ENCODE measurements at places on chromosomes 6 and 20.

DNA sequence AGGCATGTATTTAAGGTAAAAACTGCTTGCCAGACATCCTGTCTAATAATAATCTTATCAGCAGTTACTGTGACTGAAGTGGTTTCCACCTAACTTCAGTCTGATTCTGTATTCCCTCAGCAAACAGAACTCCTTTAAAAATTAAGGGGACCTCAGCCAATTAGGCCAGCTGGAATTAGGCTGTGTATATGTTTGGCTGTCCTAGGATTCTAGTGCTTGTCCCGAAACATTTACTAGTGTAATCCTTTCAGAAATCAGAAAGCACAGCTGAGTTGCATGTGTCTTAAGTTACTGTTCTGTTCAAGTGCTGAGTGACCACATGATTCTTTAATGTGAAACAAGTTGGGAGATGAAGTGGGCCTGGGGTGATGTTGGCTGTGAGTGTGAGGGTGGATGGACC, 120.9 kb upstream of the SUPT3H start:
- DNase-seq = no peak

- DNase-seq = no peak
These were observed 215.5 kb downstream of the PREX1 start for GRCh38 chr20:48612335-48612734.

DNA sequence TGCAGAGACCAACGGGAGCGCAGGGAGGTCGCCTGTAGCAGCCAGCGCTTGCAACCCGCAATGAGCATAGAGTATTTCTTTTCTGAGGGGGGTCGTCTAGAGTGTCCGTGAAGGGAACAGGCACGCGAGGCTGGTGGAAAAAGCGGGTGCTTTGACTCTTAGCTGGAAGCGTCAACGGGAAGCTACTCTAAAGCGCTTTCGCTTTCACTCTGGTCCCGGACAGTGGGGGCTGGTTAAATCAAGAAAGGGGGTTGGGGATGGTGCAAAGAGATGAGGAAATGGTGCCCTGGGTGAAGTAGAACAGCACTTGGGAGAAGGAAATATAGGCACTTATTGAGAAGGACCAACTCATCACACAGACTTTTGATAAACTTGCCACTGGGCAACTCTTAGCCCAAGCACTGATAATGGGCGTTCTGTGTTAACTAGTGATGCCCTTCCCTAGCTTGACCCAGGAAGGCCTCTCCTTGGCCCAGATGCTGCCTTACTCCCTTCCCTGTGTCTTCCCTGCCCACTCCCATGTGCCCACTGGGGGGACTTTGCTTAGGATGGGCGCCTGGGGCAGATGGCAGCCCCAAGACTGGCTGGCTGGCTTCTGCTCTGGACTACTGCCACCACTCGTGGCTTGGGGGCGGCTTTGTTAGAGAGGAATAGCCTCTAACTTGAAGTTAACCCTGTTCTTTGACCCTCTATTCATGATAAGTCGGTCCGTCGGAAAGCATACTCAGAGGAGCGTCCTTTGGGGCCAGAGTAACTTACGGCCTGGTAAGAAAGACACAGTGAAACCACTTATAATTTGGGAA, 585 bp downstream of the PSMB9 start:
- peak; percentile 24 for DNase-seq

DNA sequence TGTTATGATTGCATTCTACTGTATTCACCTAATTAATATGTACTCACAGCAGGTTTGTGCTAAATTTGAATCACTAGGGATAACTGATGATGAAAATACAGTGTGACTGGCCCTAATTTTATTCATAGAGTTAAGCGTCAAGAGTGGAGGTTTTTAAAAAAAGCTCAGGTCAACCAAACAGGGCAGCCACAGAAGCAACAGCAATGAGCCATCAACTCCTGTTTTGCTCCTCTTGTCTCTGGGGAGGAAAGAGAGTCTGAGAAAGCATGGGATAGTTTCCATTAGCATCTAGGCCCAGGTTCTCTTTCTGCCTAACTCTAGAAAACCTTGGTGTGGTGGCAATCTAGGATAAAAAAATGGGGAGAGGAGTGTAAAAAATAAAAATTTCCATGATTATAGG, 122.1 kb downstream of the OGFRL1 start:
- DNase-seq = no peak

DNA sequence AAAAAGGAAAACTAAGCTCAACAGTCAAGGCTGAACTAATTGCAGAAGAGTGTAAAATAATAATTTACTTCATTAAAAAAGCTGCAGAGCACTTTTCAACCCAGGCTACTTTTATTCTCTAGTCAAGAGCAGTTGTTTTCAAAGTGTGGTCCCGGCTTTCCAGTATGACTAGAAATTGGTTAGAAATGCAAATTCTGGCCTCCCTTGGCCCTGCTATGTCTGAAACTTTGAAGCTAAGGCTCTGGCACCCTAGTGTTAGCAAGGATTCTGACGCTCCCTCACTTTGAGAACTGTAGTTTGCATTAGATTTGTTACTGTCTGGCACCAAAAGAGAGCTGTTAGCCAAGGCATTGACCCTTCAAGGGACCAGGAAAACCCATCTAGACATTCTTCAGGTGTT, 9.5 kb upstream of the NXT1 start:
- DNase-seq = no peak

DNA sequence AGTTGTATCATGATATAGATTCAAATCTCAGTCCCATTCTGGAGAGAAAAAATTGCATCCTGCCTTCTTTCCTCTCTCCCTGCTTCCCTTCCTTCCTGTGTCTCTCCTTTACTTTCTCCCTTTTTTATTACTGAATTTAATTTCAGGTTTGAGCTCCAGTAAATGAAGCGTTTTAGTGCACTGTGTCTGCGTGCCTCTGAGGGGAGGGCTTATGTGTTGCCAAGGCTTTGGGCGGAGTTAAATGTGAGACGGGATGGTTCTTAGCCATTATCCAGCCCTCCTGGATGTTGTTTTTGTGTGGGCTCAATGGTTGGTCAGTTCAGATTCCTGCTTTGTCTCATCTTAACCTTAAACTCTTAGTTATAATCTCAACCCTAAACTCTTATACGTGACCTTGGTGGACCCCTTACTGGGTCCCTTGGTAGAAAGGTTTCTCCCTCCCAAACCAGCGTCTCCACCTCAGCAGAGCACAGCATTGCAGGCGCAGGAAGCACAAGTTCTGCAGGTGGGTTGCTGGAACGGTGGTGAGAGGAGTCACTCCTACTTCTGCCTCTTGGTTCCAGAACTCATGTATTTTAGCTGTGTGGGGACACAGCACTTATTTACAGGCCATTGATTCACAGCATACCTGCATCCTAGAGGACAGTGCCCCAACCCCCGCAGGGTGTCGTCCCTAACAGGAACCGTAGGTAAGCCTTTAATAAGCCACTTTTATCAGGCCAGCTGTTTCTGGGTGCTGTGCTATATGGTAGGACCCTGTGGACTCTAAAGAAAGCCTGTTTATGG, 68.5 kb downstream of the DNAH8 start:
- no peak for DNase-seq

DNA sequence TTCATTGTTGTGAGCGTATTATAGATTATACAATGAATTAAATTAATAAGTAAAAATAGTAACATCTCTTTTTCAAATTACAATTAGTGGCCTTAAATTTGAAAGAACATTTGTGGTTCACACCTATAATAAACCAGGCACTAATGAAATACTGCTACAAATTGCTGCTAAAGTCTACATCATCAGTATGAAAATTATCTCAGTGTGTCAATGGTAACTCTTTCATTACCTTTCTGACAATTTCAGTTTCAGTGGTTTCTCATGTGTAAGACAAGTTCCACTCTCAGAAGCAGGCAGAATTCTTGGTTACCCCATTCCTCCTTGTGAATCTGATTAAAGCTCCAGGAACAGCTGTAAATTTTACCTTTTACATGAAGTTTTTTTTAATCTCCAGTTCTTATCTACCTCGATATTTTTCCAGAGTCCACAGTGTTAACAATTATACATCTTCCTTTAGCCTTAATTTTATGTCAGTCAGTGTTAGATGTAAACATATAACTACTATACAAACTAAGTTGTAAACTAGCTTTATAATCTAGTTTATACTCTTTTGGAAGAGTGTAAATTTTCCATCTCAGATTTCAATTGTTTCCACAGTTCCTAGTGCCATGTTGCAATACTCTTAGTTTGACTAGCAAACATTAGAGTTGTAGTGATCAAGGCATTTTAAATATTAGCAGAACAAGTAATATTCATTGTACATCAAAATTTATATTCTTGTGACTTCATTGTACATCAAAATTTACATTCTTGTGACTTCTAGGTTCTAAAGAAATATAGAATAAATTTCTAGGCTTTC, 1038.4 kb downstream of the EPHA7 start:
- DNase-seq = no peak

GRCh38 chr6:128605961-128606360, 85.6 kb upstream of the PTPRK start:
- peak; percentile 14 for DNase-seq

GRCh38 chr6:11258260-11259237, 26.1 kb upstream of the NEDD9 start:
- peak; percentile 44 for DNase-seq

Data from fibroblast of skin of abdomen (primary cell).